ENCODE measurements at places on chromosomes 6 and 20.

GRCh38 chr20:24955045-24955444 lies 6.0 kb downstream of the CST7 start:
- DNase-seq, result peak; percentile 45

- no peak for DNase-seq
Observed at GRCh38 chr6:17336425-17336824, 55.3 kb downstream of the RBM24 start.

GRCh38 chr20:52410731-52411234 lies 219.2 kb upstream of the ZFP64 start:
- DNase-seq, result no peak

DNA sequence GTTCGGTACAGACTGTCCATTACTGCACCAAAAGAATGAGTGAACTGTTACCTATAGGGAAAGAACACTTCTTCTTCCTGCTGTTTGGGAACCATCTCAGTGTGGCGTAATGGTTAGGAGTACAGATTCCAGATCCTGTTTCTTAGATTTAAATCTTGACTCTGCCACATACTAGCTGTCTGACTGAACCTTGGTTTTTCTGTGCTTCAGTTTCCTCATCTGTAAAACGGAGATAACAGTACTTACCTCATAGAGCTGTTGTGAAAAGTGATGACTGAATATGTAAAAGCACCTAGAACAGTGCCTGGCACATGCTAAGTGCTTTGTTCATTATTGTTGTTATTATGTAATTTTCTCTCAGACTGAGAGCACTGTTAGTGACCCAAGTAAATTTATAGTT lies 39.8 kb downstream of the STX11 start:
- DNase-seq, result no peak

- no peak for DNase-seq
Observed at GRCh38 chr6:150058231-150058792, 10.6 kb downstream of the ULBP3 start.

DNA sequence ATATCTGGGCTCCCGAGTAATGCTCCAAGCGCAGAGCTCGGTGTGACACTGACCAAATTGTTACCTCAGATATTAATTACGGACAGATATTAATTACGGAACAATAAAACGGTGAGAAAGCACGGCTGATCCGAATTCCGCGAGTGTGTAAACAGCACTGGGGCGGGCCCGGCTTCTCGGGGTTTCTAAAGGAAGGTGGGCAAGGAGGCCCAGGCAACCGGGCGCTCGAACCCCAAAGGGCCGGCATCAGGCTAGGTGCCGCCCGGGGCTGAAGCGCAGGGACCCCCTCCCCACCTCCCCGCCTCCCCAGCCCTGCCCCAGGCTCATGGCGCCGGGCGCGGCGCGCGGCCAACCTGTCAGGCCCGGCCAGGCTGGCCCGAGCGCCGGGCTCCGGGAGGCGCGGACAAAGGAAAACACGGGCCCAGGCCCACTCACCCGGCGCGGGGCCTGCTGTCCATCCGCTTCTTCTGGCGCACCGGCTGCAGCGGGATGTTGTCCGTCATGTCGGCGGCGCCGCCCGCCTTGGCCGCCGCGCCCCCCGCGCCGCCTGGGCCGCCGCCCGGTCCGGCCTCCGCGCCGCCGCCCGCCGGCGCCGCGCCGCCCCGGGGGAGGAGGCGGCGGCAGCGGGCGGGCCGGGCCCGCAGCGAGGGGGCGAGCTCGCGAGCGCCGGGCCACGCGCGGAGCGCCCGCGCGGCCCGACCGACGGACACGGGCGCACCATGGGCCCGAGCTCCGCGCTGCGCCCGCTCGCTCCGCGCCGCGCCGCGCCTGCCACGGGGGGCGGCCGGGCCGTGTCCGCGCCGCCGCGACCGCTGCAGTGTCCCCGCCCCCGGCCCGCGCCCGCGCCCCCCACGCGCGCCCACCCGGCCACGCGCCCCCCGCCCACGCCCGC lies at the start of gene ATP9A:
Gene ATP9A (minus strand): TSS at position 524 of the 892 bp plus-strand sequence. CDS start 21 bp downstream, at position 503.
- DNase-seq, result no peak

DNA sequence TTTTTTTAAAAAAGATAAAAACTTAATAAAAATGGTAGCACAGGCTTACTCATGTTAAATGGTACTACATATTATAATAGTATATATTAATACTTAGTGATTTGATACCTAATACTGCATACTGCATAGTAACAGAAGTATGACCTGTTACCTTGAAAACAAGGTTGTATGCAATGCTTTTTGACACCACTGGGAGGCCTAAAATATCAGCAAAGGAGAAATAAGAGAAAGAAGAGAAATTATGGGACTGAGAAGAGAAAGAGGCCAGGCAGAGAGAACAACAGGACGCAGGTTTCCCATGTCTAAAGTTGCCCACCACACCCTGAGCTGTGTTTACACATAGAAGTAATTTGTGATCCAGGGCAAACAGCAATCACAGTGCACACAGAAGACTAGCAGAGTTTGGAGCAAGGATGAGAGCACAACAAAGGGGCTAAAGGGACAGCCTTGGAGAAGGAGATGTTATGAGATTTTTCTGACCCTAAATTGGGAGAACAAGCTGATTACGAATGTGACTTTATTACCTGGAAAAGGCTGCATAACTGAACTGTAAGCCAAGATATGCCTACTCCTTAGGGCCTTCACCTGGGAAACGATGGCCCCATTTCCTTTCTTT lies 73.2 kb downstream of the ROS1 start:
- no peak for DNase-seq

GRCh38 chr6:70258483-70258882 lies 44.4 kb downstream of the COL9A1 start:
- DNase-seq, result no peak

- DNase-seq, result no peak
Observed at GRCh38 chr6:21241231-21242130, 352.1 kb upstream of the SOX4 start.

DNA sequence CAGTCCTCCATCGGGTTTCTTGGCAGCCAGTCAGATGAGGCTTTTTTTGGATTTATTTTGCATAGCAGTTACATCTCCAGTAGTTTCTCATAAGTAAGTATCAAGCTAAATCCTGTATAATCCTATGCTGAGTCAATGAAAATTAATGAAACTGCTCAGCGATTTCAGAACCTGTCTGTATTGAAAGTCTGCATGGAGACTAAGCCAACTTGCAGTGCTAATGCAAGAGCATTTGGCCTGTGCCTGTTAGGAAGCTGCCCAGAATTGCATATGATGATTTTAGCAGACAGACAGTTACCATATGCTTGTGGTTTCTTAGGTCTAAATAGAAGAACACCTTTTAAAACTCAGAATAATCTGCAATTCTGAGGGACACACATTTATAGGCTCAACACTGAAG lies 25.2 kb upstream of the LRRN4 start:
- no peak for DNase-seq

DNA sequence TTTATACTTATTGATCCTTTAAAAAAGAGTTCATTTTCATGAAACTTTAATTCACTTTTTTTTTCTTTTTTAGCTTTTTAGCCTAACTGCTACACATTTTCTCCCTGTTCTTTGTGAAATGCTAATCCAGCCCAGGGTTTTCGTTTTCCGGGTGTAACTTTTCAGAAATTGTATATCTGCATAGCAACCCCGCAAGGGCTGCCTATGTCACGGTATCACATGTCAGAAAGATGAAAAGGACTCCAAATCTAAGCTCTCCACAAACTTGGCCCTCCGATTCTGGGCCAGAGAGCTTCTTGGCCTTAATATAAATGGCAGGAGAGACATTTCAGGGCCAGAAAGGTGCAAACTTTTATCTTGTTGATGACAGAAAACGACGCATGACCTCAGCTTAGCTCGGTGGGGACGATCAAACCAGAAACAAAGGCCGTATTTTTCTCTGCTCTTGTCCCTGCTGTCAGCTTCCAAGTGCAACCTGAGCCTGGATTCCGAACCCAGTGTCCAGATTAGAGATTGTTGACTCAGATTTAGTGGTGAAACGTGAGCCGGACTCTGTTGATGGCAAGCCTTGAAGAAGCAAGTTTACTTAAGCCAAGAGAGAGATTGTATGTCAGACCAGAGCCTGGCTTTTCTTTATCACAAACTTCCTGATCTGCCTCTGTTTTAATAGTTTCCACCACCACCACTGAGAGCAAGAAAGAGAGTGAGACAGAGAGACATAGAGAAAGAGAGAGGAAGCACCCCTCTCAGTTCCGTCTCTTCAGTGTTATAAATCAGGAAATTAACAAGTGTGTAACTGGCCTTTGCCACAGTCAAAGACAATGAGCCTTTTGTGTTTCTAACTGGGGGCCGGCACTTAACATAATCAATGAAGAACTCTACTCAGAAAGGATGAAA lies 157.8 kb downstream of the SCML4 start:
- DNase-seq, result no peak

DNA sequence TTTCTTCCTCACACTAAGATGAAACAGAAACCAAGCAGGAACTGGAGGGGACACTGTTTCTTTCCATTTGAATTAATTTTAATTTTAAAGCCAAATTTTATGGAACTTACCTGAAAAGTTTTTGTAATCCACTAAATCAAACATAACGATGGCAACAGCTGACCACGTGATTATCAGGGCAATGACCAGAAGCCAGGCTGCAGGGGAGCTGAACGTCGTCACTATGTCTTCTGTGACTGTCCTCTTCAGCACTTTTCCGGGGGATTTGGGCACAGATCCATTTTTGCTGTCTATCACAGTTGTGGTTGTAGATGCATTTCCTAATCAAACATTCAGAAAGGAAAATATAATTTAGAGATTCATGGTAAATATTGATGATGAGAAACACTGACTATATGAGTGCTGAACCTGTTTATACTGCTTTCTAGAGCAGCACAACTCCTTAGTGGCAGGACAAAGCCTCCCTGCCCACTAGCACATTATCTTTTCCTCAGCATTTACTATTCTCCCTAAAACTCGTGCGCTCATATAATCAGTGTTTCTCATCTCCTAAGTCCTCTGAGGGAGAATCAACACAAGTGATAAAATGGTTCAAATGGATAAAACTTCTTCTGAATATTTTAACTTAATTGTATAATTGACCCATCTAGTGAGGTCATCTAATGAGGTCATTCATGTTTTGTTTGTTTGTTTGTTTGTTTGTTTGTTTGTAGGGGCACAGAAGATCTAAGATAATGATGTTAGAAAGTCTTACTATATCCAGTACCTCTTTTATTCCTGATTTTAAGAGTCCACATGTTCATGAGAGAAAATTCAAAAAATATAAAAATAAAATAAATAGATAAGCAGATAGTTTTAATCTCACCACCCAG lies 65.7 kb downstream of the TRDN start:
- no peak for DNase-seq

GRCh38 chr6:149924933-149925252 lies 2.0 kb upstream of the RAET1G start:
- DNase-seq, result no peak

DNA sequence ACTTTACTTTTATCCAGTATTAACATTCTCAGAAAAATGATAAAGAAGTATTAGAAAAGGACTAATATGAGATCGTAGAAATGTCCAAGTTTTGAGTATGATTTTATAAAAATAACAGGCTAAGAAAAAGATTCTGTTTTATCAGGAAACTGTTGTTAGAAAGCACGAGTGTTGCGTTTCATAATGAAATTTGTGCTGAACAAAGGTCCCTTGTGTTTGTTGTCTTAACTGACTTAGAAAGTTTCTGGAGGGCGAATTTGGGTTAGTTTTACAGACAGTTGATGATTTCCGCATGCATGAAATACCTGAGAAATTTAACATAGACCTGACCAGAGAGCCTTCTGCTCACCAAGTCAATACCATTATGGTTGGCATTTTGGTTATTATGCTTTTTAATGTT lies 136.0 kb downstream of the FNDC1 start:
- no peak for DNase-seq

DNA sequence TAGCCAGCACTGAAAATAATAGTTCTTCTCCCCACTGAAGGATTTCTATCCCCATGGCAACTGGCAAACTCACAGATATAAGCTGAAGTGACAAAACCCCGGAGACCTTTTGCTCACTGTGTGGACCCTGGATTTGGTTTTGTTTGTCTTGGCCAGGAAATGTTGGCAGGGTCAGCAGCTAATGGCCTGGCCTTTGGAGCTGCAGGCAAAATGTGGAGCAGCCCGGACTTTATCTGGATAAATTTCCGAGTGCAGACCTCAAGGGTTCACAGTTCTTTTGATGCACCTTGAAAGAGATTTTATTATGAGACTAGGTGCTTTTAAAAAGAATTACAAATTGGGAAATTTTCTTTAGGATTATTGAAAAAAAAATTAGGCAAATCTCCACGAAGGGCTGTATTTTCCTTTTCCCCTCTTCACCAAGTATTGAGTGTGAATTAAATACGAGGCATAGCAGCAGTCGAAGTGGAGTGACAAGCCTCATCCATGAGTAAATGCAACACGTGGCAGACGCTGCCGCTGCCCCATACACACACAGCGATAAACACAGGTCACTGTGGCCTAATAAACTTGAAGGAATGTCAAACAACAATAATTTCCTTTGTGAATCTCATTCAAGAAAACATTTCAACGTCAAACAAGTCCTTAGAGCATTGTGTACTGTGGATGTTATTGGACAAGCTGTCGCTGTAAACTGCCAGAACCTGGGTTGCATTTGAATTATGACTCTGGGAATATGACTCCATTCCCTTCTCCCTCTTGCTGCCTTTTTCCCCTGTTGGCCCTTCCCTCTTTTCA lies 35.1 kb upstream of the CCN6 start:
- no peak for DNase-seq

GRCh38 chr6:167564416-167565250 lies 239.7 kb downstream of the TTLL2 start:
- DNase-seq, result no peak

DNA sequence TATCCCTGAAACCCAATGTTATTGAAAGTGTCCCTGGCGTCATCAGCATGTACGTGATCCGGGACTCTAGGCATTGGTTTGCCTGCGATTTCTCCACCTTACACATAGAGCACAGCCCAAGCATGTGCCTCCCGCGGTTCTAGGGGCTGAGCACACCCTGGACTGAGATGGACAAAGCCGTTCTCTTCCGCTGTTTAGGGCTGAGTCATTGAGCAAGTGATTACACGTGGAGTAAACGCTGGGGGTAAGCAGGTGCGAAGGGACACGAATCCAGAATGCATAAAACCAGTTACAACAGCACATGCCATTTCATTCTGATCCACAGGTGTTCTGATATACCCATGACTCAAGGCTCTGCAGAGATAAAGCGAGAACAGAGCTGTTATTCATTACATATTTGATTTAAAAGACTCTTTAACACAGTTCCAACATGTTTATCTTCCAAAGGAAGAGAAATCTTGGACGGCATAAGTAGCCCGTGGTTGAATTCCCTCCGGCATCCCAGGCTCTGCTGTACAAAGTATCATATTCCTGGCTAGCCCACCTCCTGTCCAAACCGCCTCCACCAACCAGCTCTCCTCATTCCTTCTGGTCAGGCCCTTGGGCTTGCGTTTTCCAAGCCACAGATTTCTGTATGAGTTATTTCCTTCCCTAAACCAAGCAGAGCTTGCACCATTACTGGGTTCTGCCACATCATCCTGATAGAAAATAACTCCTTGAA lies 36.1 kb upstream of the THBS2 start:
- no peak for DNase-seq

All from CD4-positive, alpha-beta T cell treated with Interleukin-21 for 1 hour (primary cell).